ENCODE measurements at places on chromosomes 16 and 17. TPM values are rescaled to one million over a fixed set of nuclear protein-coding genes. Genes with fewer than 3 reads are reported as not detected.

- DNase-seq: no peak
Measured at GRCh38 chr17:77371888-77372443, 231.2 kb downstream of the SEC14L1 start.

GRCh38 chr16:30434852-30435251 lies 5.0 kb upstream of the DCTPP1 start:
- DNase-seq: no peak

DNA sequence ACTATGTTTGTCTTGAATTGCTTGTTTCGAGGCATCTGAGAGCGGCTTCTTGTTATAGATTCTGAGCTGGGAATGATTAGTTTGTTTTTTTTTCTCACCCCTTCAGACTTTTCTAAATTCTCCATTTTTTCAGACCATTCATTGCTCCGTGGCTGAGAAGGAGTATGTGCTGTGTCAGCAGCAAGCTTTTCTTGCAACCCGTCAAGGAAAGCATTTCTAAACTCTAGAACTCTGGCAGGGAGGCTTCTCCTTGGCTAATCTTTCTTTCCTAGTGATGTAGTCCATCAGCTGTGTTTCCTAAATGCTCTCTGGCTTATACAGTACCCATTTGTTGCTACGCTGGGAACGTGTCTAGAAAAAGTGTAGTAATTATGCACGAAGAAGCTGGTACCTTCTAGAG lies 133.5 kb downstream of the FTO start:
- no peak for DNase-seq

DNA sequence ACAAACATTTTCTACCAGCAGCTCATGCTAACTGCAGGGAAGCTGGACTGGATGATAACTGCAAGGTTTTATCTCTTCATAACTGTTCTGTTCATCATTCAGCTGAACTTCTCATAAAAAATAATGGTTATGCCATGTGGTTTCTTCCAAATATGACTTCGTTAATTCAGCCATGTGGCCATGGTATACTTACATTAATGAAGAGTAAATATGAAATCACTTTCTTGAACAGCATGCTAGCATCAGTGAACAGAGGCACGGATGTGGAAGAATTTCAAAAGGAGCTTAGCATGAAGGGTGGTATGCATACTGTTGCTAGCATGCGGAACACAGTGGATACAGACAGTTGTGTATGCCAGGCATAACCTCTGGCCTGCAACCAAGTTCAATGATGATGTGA lies 1417.0 kb upstream of the CDH8 start:
- DNase-seq: no peak

- no peak for DNase-seq
Measured at GRCh38 chr16:56897026-56897799, 32.2 kb downstream of the SLC12A3 start.

DNA sequence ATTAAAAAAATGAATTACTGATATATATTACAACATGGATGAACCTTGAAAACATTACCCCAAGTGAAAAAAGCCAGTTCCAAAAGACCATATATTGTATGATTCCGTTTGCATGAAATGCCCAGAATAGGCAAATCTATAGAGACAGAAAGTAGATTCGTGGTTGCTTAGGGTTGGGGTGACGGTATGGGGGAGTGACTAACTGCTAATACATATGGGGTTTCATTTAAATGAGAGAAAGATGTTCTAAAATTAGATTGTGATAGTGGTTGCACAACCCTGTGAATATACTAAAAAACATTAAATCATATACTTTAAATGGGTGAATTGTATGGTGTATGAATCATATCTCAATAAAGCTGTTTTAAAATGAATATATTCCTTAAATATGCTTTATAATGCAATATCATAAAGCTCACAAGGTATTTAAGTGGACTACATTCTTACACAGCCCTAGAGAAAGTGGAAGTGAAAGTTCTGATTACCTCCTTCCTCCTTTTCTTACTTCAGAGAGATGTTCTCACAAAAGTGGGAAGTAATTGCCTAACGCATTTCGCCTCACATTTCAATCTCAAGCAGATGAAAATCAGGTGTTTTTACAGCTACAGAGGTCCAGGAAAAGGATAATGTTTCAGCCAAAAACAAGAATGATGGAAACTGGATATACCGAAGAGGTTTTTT lies 142.7 kb upstream of the GNAO1 start:
- DNase-seq: no peak

DNA sequence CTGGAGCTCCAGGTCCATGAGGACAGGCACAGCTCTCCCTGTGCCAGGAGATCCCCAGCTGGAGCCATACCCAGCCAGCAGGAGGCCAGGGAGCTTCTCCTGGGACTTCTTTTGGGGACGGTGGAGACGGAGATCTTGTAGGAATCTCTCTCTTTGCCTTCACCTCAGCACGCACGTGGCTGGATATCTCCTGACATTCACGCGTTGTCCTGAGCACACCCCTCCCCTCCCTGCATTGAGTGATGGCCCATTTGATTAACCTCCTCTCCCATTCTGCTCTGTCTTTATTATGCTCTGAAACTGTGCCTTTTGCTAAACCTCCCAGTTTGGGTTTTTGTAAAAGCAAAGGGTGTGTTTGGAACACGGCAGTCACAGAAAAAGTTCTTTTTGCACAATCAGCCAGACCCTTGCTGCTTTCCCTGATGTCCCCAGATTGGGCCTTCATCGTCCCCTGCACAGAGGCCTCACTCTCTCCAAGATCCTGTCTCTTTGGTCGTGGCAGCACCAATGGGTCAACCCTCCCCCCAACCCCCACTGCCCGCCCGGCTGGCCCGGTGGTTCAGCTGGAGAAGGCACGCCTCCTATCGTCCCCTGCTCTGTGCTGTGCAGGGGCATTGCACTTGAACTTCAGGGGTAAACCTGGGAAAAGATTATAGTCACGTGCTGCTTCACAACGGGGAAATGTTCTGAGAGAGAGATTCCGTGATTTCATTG lies 32.5 kb upstream of the LGALS9 start:
- peak; percentile 35 for DNase-seq

The ERN2 gene
- total RNA-seq: not detected

The ADGRG3 gene
- 0.37 TPM for total RNA-seq

The RAB26 gene
- total RNA-seq: 6.7 TPM

The SOST gene
- not detected for total RNA-seq

The ABCC12 gene
- 0.07 TPM for total RNA-seq
